ENCODE measurements at places on chromosomes 5 and 9.

DNA sequence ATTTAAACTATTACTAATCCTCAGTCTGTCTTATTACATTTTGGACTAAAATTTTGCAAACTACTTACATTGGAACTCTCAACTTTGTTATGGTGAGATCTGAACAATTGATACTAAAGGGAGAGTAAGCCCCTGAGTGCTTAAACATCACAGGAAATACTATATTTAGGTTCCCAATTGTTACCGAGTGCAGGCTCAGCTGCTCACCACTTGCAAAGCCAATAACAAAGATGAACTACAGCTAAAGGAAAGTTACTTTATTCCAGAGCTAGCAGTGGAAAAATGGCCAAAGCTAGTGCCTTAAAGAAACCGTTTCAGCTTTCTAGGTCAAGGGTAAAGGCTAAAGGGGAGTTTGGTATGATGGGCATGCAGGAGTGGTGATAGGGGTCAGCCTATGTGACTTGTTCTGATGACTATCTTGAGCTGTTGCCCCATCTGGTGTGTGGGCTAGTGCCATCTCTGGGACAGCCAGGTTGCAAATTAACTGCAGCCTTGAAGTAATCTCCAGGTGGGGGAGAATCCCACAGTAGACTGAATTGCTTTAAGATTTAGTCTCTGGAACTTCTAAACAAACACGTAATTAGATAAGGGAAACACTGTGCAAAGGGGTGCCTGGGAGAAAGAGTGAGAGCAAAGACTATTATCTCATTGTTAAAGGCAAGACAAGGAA lies 7.8 kb upstream of the NDUFB6 start:
- no peak for DNase-seq

DNA sequence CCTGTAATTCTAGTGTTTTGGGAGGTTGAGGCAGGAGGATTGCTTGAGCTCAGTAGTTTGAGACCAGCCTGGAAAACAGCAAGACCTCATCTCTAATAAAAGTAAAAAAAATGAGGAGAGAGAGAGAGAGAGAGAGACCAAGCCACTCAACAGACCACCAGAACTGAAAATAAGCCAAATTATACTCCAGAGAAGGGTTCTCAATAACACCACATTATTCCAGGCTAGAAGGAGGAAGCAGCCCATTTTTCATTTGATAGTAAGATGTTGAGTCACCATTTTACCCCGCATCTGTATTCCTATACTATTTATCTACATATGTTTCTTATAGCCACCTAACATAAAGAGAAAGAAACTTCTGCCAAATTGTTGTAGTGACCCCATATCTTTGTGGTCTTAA lies 134.8 kb downstream of the PCSK5 start:
- DNase-seq, result no peak

DNA sequence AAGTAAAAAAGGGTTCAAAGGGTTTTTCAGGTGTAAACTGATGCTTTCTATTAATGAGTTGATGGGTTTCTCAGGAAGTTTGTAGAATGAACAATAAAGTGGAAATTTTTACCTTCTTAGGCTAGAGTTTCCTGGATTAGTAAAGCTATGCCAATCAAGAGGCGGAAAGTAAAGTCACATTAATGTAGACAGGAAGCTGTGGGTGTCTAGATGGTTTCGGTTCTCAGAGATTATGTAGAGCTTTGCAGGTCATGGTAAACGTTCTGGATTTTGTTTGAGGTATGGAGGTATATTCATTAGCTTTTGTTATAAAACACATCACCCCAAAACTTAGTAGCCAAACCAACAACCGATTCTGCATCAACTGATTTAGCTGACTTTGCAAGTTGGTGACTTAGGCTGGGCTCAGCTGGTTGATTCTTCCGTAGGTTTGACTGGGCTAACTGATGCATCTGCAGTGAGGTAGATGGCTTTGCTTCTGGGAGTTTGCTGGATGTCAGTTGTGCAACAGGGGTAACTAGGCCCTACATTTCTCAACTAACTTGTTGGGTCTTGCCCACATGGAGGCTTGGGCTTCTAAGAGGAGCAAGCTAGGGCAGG lies 273.8 kb downstream of the MSX2 start:
- no peak for DNase-seq

DNA sequence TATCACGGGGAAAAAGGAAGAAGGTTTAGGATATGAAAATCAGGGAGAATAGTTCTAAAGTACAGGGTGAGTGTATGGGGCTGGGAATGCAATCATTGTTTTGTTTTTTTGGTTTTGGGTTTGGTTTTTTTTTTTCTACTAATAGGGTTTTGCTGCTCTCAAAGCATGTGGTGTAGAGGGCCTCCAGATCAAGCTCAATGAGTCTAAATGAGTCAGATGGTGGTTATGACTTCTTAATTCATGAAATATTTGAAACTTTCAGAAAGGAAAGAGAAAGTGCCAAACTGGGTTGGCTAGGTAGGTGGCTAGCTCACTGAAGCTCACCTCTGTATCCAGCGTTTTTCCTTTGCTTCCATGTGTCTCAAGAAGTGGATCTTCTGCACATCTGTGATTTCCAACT lies 10.7 kb downstream of the OR1L8 start:
- DNase-seq, result no peak

GRCh38 chr5:31048282-31049270 lies 144.9 kb upstream of the CDH6 start:
- no peak for DNase-seq

DNA sequence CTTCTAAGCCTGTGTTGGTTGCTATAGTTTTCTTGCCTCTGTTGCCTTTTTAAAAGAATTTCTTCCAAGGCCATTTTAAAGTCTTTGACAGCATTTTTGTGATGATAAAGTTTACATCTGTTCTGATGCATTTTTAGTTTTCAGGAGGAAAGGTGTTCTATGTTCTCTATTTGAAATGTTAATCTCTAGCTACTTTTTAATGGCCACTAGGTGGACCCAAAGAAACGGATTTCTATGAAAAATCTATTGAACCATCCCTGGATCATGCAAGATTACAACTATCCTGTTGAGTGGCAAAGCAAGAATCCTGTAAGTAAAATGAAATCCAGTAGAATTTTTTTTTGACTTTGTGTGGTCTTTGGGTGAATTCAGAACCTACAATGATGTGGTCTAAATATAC lies 60.2 kb downstream of the MELK start:
- no peak for DNase-seq

GRCh38 chr5:92653730-92654461 lies 927.1 kb downstream of the NR2F1-AS1 start:
- DNase-seq, result no peak

DNA sequence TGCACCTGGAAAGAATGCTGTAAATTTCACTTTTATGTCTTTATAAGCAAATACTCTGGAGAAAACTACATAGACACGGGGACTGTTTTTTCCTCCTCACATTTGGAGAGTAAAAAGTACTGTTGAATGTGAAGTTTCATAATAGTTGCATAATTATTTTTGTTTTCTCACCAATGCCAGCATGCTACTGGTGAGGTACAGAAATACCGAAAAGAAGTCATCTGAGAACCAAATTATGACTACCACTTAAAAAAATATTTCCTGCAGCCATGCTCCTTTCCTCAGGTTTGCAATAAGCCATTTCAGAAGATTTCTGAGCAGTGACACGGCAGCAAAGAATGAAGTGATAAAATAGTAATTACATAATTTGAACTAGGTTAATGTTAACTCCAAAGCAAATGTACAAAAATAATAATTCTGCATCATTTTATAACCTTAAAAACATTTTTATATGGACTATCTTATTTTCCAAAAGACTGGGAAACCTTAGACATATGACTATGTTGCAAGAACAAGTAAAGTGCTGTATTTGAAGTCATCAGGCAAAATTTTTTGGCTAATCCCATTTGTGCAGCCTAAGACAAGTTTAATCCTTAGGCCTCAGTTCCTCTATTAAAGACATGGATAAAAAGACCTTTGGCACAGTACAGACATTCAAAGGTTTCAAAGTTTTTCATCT lies 144.7 kb downstream of the PCSK1 start:
- no peak for DNase-seq

- no peak for DNase-seq
Measured at GRCh38 chr5:65198456-65199120, 283.1 kb downstream of the ADAMTS6 start.

- no peak for DNase-seq
Measured at GRCh38 chr9:6410633-6411032, 2.4 kb upstream of the UHRF2 start.

DNA sequence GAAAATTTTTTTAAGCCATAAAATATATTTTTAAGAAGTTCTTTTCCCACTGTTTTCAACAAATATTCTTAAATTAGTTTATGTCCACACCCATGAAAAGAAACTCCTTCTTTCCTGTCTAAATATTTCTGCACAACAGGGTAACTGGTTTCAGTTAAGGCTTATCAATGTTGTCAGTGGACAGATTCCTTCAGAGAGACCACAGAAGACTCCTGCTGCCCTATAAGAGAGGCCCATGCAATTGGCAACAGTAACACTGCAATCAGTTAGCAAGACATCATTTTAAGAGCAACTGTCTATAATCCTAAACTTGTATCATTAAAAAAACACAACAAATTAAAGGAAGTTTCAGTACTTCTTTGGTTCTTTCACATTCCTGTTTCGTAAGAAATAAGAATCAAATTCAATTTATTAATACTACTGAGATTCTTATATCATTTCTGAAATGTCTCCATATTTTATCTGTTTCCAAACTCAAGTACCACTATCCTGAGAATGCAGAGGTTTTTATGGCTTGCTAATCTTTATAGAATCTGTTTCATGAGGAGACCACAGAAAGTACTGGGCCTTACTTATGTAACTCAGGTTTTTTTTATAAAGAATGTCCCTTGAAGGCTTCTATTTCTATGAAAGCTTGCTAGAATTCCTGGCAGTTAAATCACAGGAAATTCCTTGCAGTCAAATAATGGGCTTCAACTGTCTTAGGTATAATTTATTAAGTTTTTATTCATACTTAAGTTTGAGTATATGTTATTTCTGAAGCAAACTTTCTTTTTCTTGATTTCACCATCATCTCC lies 240.2 kb downstream of the RFX3 start:
- DNase-seq, result no peak

GRCh38 chr9:94181408-94182181 lies 77.5 kb upstream of the ZNF169 start:
- DNase-seq, result no peak

GRCh38 chr5:125778791-125779190 lies 644.4 kb upstream of the GRAMD2B start:
- no peak for DNase-seq

- no peak for DNase-seq
Measured at GRCh38 chr5:39025456-39025855, 48.7 kb downstream of the RICTOR start.

DNA sequence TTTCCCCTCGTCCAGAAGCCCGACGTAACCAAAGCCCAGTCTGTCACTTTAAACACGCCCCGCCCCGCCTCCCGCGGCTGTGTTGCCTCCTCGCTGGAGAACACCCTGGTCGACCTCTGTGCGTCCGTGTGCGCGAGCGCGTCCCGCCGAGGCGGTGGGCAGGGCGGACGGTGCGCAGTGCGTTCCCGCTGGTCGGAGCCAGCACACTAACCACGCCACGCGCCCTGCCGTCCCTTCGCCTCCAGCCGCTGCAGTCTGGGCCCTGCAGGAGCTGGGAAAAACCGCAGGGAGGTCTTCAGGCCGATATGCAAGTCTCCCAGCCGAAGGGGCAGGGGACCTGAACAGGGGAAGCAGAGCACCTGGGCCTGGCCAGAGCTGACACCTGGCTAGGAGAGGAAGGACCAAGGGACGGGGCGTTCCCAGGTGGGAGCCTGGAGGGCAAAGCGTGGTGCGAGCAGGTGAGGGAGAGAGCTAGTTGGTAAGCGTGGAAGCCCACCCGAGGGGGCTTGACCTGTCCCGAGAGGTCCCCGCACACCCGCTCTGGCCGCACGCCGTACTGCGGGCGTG lies 1.3 kb upstream of the PHPT1 start:
- peak; percentile 45 for DNase-seq

GRCh38 chr5:81524015-81524414 lies 130.1 kb upstream of the ACOT12 start:
- DNase-seq, result no peak

- no peak for DNase-seq
Measured at GRCh38 chr5:123719004-123719403, 207.0 kb downstream of the CSNK1G3 start.

DNA sequence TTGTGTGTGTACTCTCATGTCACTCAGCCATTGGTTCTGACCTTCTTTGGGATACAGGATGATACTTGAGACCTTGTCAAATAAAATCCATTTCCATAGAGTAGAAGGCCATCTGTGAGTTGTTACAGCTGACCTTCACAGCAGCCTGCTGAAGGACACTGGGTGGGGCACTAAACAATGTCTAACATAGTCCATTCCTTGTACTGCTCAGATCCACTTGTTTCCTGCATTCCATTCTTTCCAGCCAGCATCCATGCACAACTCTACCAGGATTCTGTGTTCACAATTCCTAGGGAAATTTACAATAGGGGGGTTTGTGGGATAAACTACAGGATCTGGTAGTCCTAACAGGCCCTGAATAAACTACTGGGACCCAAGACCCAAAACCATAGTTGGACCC lies 286.4 kb downstream of the RASEF start:
- DNase-seq, result no peak

DNA sequence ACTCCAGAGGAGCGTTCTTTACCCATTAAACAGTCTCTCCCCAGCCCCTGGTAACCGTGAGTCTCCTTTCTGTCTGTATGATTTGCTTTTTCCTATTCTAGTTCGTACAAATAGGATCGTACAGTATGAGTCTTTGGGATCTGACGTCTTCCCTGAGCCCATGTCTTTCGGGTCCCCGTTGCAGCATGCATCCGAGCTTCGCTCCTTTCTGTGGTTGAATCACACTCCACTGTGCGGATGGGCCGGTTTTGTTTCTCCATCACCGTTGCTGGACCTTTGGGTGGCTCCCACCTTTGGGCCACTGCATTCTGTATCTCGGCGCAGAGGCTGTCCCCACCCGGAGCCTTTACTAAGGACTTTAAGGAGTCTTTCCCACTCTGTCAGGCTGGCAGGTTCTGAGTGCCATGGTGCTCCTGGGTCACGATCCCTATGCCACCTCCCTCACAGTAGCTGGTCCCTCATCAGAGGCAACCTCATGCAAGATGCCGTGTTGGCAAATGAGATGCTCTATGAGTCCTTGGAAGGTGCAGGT lies 145.7 kb upstream of the COL5A1 start:
- DNase-seq, result no peak
